ENCODE measurements at places on chromosomes 2 and 18.

DNA sequence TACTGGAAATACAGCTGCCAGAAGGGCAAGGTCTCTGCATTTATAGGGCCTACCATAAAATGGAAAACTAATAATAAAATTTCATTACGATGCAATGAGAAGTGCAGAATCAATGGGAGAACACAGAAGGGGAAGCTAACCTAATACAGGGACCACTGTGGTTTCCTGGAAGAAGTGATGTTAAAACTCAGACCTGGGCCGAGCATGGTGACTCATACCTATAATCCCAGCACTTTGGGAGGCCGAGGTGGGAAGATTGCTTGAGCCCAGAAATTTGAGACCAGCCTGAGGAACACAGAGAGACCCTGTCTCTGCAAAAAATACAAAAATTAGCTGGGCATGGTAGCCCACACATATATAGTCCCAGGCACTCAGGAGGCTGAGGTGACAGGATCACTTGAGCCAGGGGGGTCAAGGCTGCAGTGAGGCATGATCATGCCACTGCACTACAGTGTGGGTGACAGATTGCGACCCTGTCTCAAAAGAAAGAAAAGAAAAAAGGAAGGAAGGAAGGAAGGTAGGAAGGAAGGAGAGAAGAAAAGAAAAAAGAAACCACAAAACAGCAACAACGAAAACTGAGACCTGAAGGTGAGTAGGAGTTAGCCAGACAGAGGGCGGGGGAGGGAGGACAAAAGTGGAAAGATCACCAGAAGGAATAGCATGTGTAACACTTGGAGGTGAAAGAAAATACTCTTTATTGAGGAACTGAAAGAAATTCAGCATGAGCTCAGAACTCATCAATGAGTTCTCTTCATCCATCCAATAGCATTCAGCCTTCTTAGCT lies 58.3 kb upstream of the DTNA start:
- DNase-seq: no peak

- no peak for DNase-seq
Measured at GRCh38 chr2:47509250-47509649, 106.3 kb downstream of the MSH2 start.

GRCh38 chr2:127508631-127509034 lies 17.7 kb downstream of the IWS1 start:
- peak; percentile 98 for DNase-seq

- peak; percentile 61 for DNase-seq
Measured at GRCh38 chr2:172639823-172640222, 83.9 kb downstream of the PDK1 start.

DNA sequence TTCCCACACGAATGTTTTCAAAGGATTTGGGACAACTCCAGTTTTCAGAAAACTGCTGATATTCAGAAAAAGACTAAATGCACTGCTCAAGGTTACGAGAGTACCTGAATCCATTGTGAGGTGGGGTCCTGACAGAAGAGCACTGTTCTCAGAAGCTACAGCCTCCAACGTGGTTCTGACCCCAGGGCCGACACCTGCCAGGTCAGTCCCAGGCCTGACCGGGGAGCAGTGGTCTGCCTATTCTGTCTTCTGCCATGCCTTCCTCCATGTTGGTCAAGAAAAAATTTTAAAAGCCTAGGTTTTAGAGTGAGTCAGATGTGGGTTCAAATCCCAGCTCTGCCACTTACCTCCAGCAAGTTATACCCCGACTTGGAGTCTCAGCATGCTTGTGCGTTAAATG lies 212.3 kb downstream of the BCL11A start:
- no peak for DNase-seq

DNA sequence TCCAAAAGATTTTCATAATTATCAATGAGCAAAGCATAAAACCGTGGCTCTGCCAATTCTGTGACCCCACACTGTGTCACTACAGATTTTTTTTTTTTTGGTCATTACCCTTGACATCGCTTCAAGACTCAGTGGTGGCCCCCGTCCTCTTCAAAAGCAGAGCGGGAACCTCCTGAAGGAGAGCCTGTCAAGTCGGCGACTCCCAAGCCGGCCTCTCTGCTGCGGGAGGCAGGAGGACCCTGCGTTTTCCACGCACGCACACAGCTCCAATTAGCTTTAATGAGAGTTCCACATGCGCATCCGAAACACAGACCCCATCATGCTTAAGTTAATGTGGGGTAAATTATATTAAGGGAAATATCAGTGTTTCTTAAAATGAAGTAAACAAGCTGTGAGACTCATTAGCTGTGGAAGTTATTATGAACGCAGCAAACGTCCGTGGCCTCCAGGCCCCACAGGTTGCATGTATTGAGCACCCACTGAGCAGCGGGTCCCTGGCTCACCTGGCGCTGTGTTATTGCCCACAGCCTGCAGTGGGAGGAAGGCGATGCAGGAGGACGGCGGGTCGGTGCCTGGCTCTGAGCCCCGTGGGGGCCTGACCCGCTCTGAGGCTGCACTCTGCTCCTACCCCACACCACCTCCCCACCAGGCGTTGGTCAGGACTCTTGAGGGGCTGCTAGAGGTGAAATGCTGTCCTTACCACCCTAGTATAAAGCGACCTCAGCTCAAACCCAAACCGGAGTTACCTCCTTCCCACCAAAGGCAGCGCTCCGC lies 181.0 kb upstream of the SALL3 start:
- DNase-seq: no peak

- peak; percentile 62 for DNase-seq
Measured at GRCh38 chr2:61759005-61759404, 94.9 kb downstream of the FAM161A start.

DNA sequence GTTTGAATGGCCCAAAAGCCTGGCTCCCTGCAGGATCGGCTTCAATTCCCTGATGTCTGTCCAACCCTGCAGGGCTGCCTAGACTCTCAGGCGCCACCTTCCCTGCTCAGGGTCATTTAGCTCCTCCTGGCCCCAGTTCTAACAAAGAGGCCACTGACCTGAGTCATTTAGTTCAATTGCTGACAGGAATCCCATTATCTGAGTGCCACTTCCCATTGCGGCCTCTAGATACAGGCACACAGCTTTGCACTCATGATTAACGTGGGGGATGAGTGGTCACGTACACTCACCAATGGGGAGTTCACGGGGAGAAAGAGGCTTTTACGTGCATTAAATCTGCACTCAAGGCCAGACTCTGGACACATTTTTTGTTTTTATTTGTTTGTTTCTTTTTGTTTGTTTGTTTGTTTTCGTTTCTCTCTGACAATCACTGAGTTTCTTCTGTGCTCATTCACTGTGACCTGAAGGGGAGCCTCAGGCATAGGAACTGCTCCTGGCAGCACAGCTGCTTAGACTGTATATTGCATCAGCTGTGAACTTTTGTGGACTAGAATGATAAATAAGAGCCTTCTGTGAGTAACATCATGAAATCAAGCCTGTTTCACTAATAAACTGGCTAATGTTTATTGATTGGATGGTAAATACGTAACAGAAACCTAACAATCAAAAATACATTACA lies 118.9 kb upstream of the CTNNA2 start:
- no peak for DNase-seq

DNA sequence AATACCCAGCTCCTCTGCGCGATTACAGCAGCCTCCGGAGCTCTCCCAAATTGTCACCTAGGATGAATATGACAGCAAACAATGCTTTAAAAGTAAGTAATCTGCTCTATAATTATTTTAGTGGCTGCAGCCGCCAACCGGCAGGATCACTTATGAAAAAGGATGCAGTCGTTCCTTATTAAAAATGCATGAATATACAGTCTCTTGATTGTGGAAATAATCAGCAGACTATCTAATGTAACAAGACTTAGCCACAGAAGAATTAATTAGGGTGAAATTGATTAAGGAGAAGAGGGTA lies 71.8 kb upstream of the STPG4 start:
- no peak for DNase-seq

GRCh38 chr18:53566626-53567025 lies 657.8 kb downstream of the MBD2 start:
- no peak for DNase-seq

DNA sequence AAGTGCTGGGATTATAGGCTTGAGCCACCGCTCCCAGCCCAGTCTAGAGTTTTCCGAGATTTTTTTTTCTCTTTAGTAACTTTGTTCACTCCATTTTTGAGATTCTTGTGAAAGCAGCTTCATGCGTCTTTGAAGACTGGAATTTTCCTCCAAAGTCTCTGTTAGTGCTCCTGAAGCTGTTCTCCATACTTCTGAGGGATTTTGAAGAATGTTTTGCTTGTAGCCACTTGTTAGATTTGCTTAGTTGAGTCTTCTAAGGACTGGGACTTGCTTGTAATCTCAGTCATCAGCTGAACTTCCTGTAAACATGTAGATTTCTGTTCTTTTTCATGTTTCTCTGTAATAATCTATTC lies 234.3 kb downstream of the MYCN start:
- DNase-seq: no peak

DNA sequence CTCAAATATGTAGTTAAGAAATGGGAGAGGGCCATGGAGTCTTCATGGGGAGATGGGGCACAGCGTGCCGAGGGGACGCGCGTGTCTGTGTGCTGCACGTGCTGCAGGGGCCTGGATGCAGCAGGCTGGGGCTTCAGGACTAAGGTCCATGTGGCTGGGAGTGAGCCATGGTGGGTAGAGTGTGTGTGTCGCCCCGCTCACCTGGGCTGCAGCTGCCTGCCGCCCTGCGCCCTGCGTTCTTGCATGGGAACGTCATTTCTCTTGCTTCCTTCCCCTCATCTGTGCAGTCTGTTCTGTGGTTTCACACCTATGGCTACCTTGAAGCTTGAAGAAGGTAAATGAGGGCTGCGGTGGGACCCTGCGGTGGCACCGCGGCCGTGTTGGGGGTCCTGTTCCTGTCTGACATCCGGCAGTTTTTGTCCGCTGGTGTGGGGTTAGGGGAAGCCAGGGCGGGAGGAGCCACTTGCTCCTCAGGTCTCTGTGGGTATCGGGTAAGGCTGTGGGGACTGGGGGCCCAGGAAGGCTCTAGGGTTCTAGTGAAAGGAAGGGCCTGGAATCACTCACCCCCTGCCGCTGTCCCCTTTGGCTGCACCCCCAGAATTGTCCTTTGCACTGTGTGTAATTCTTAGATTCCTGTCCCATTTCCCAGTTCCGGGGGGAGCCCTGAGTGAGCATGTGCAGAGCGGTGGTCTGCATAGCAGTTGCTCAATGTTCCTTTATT lies 54.1 kb upstream of the HS6ST1 start:
- no peak for DNase-seq

- DNase-seq: no peak
Measured at GRCh38 chr2:105954891-105955290, 210.2 kb downstream of the NCK2 start.

DNA sequence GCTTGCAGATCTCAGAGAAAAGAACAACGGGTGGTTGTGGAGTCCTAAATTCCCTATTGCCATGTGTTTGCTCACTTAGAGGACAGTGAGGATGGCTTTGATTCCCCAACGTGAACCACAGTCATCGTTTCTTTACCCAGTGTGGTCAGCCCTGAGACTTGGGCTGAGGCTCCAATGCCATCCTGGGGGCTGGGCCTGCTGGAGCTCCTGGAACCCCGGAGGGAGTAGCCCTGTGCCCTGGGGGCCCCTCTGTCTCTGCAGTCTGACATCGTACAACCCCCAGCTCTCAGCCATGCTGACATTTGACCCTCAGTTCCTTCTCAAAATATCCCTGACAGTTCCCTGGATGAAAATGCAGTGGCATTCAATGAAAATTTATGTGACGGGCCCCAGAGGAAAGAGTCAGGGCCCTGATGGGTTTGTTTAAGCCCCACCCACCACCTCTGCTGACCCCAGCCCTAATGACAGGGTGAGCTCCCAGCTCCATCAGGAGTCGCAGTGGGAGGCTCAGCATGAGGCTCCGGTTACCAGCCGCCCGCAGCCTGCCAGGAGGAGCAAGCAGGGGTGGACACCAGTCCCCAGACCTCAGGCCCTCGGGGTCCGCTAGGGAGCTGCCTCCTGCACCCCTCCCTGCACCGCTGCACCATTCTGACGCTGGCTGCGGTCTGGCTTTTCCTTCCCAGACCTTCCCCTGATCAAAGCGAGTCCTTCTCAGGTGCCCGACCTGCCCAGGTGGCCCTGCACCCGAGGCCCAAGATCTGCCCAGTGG lies 120.9 kb downstream of the TWIST2 start:
- DNase-seq: no peak

GRCh38 chr2:38158378-38159118 lies 82.6 kb upstream of the CYP1B1 start:
- DNase-seq: no peak

DNA sequence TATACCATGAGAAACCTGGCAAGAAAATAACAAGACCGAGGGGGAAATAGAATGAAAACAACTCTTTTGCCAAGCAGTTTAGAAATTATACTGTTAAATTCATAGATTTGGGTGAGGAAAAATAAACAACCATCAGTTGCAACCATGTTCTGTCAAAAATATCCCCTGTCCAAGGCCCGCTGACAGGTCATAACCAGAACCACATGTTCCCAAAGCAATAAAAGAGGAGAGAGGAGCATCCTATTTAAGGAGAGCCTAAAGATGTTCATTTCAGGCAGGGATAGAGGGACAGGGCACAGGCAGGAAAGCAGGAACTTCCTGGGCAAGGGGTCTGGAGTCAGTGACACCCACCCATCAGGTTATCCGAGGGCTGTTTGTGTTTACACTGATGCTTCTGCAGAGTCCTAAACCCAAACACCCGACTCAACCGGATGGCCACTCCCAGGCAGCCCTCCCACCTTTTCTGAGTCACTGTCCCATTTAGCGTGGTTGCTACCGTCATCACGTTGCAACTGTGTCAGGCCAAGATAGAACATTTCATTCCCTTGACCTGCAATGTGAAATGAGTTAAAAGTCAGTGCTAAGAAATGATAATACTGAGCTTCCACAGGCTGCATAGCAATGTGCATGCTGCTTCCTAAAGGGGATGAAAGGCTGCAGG lies 468.3 kb upstream of the RAB12 start:
- DNase-seq: peak; percentile 81

DNA sequence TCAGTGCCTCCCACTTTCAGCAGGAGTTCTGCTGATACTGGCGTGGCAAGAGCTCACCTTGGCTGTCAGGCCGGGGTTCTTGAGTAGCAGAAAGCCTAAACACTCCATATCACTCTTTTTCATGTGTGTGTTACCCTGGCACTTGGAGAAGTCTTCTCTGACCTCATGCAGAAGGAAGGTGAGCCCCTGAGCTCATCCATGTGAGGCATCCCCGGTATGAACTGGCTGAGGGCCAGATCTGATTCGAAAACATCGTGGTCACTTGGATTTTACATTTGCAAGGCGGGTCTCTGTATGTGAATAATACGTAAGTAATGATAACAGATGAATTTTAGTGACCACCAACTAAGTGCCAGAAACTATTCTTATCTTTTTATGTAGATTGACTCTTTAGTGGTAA lies 93.6 kb downstream of the RAPGEF4 start:
- DNase-seq: peak; percentile 56

- no peak for DNase-seq
Measured at GRCh38 chr2:43559391-43560230, 36.2 kb downstream of the THADA start.

DNA sequence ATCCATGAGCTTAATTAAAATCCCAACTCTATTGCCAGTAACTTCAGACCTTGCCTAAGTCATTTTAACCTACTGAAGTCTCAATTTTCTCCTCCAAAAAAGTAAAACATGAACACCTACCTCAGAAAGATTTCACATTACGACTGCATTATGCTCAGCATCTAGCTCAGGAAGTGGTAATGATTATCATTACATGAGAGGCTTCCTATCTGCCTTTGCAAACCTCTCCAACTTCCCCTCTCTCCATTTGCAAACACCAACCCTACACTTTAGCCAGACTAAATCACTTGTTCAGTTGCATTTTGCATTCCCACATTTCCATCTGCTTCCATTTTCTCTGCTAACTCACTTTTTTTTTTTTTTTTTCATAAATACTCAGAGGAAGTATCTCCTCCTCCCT lies 6.8 kb downstream of the SLC38A11 start:
- DNase-seq: no peak

Data from AG08395 (cell line).